Fibroblast of lung (primary cell): ENCODE measurements at places on chromosomes 2 and 18. TPM values are rescaled to one million over a fixed set of nuclear protein-coding genes. Genes with fewer than 3 reads are reported as not detected.

EFHD1 gene
- not detected in 2 replicates for total RNA-seq

- H3K27ac ChIP-seq = no peak overlapping the region
- DNase-seq = peak; percentile 20
- no peaks in the 10 kb centered on the region for H3K4me1 ChIP-seq
- no peaks in the 10 kb centered on the region for H3K27me3 ChIP-seq
Observed at GRCh38 chr2:162710287-162710890, 128.2 kb downstream of the KCNH7 start.

DNA sequence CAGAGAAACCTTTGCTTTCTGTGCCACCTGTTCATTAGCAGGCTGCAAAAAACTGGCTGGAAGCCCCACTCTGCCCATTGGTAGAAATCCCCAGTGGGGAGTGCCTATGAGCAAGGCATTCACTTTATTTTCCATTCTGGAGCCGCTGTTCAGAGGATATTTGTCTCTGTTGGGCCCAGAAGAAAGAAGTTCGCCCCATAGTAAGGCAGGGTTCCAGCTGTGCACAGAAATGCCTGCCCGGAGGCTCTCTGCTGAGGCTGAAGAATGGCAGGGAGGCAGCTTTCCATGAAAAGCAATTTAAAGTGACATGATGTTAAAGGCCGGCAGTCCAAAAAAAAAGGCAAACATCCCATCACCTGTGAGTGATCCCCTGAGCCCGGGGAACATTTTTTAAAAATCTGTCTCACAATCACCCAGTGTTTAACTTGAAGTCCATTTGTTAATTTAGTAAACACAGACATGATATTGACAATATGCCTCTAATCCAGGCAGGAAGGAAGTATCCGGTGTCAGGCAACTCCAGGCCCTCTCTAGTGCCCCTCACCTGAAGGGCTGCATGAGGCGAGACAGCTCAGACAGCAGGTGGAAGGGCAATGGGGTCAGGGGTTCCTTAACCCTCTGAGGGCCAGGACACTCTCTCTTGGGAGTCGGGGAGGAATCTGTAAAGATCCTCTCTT lies 265.1 kb upstream of the SIX2 start:
- DNase-seq = no peak
- no peaks in the 10 kb centered on the region for H3K36me3 ChIP-seq
- no peak overlapping the region for H3K4me3 ChIP-seq
- H3K4me1 ChIP-seq = no peaks in the 10 kb centered on the region
- peaks cover 7% of the 10 kb centered on the region for H3K27me3 ChIP-seq

DNA sequence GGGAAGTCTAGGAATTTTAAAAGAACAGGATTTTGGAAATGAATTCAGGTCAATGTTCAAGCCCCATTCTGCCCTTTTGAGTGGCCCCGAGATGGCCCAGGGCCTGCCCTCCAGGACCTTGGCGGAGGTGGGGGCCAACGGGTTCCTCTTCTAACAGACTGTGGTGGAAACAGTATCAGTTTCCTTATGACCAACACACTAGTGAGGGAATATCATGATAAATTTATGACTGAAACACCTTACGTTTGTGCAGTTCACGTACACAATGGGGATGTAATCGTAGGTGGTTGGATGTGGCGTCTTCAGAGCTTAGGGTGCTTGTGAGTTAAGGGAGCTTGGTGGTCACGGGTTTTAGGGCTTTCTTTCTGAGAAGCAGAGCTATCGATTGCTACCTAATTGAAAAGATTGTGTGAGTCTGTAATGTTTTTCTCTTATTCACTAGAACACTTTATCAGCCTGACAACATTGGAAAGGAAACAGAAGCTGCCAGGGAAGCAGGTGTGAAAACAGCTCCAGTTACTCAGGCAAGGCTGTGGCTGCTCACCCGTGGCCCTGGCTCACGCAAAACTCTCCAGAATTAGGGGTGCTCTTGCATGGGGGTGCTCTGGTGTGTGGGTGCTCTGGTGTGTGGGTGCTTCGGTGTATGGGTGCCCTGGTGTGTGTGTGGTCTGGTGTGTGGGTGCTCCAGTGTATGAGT lies 165.3 kb downstream of the SNTG2 start:
- no peaks in the 10 kb centered on the region for H3K36me3 ChIP-seq
- no peaks in the 10 kb centered on the region for H3K27me3 ChIP-seq
- no peak overlapping the region for H3K4me3 ChIP-seq
- no peak for DNase-seq

- peaks cover 50% of the 10 kb centered on the region for H3K27me3 ChIP-seq
- no peak overlapping the region for H3K4me3 ChIP-seq
- peak; percentile 62 for DNase-seq
- H3K36me3 ChIP-seq = no peaks in the 10 kb centered on the region
- no peaks in the 10 kb centered on the region for H3K4me1 ChIP-seq
Observed at GRCh38 chr2:104849618-104850141, 4.2 kb upstream of the POU3F3 start.

ARHGEF4 gene
- total RNA-seq = 0.83 and 1.5 TPM in 2 replicates

CCL20 gene
- total RNA-seq = not detected in 2 replicates

CROCC2 gene
- total RNA-seq = 0.33 and 0.51 TPM in 2 replicates

DQX1 gene
- not detected in 2 replicates for total RNA-seq

DNA sequence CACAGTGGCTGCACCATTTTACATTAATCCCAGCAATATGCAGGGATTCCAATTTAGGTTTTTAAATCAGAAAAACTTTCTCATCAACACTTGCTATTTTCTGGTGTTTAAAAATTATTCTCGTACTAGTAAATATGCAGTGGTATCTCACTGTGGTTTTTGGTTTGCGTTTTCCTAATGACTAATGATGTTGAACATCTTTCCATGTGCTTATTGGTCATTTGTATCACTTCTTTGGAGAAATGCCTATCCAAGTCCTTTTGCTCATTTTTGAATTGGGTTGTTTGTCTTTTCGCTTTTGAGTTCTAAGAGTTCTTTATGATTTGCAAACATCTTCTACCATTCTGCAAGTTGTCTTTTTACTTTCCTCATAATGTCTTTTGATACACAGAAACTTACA lies 62.1 kb upstream of the TCF7L1 start:
- no peak overlapping the region for H3K4me3 ChIP-seq
- no peak for DNase-seq
- no peaks in the 10 kb centered on the region for H3K36me3 ChIP-seq
- H3K27me3 ChIP-seq = peaks cover under 1% of the 10 kb centered on the region

DNA sequence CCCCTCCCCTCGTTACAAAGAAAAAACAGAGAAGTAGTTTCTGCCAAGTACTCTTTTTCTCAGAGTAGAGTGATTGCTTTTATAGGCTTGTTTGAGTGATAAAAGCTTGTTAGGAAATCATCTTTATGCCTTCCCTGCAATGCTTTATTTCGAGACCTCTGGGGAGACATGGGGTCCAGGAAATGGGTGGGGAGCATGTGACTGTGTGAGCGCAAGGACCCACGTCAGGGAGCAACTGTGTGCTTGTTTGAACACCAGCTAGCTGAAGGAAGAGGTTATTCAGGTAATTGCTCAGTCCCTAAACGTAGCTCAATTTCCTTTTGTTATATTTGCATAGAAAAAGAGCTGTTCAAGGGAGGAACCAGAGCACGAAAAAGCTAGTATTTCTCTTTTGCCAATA lies 187.3 kb downstream of the FAM210A start:
- no peak overlapping the region for H3K4me3 ChIP-seq
- H3K4me1 ChIP-seq = no peaks in the 10 kb centered on the region
- DNase-seq = no peak
- no peaks in the 10 kb centered on the region for H3K27me3 ChIP-seq

CFAP65 gene
- total RNA-seq = not detected in 2 replicates

ZAP70 gene
- not detected in 2 replicates for total RNA-seq

- H3K27me3 ChIP-seq = no peaks in the 10 kb centered on the region
- H3K4me3 ChIP-seq = no peak overlapping the region
- no peak overlapping the region for H3K27ac ChIP-seq
- DNase-seq = peak; percentile 90
- no peaks in the 10 kb centered on the region for H3K36me3 ChIP-seq
Observed at GRCh38 chr18:69617888-69618287, 217.2 kb downstream of the DOK6 start.

DNA sequence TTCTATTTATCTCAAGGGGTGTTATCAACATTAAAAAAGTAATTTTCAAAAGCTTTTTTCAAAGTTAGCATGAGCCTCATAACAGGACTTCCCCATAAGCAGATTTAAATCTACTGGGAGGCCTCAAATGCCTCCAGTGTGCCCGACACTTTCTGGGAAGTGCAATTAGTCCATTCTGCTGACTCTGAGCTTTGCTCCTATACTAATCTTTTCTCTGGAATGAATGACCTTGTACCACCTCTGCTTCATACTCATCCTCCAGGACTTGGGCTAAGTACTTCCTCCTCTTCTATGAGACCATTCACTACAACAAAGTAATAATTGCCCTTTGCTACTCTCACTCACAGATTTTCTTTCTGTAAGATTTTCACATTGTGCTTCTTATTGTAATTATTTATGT lies 111.1 kb downstream of the RIT2 start:
- no peaks in the 10 kb centered on the region for H3K4me1 ChIP-seq
- no peaks in the 10 kb centered on the region for H3K27me3 ChIP-seq
- H3K4me3 ChIP-seq = no peak overlapping the region
- no peaks in the 10 kb centered on the region for H3K36me3 ChIP-seq

DNA sequence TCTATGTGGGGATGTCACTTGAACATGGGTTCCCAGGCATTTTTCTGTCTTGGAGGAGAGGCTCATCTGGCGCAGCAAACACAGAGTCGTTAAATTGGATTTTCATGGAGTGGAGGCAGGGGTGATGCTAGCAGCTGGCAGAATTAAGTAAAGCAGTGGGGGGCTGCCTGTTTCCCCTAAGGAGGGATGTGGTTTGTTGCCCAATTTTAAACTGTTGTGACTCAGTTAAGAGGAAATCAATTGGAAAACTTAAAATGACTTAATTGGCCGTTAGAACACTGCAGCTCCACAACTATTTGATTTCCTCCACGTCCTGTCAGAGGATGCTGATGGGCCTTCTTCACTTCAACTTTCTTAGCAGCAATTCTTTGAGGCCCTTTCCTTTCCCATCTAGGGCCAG lies 354.1 kb upstream of the ATP5MC3 start:
- H3K27me3 ChIP-seq = no peaks in the 10 kb centered on the region
- no peak for DNase-seq
- no peak overlapping the region for H3K27ac ChIP-seq
- no peaks in the 10 kb centered on the region for H3K36me3 ChIP-seq

- H3K4me1 ChIP-seq = peaks cover 4% of the 10 kb centered on the region
- no peak overlapping the region for H3K4me3 ChIP-seq
- DNase-seq = no peak
Observed at GRCh38 chr18:8807488-8807805, 102.1 kb downstream of the MTCL1 start.

DNA sequence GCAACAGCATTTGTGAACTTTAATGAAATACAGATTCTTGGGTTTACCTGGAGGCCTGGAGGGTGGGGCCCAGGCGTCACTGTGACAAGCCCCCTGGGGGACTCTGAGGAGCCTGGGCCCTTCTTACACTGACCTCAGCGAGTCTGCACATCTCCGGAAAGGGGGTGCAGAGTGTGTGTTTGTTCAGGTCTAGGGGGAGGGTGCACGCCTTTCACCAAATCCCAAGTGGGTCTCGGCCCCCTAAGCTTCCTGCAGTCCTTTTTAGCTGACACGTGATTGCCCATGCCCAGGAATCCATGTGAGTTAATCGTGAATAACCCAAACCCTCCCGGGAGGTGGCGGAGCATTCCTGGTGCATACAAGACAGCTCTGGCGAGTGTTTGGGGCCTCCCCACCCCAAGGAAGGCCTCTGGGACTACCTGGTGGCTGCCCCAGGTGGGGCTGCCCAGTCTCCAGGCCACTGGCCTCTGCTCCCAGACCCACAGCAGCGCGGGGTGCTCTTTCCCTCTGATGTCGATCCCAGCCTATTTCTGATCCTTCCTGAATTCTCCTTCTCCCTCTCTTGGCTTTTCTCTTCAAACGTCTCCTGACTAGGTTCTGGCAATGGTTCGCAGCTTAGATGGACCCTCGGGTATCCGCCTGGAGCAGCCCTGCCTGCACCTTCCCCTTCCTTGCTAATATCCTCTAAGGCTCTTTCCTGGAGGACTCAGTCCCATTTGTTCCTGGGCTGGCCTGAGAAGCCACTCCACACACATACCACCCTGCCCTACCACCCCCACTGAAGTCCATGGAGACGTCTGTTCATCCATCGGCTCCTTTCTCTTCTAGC lies 10.0 kb downstream of the NGEF start:
- H3K4me3 ChIP-seq = no peak overlapping the region
- H3K27me3 ChIP-seq = peaks cover 5% of the 10 kb centered on the region
- H3K4me1 ChIP-seq = no peaks in the 10 kb centered on the region
- no peaks in the 10 kb centered on the region for H3K36me3 ChIP-seq
- H3K27ac ChIP-seq = no peak overlapping the region
- no peak for DNase-seq

- H3K4me1 ChIP-seq = no peaks in the 10 kb centered on the region
- no peaks in the 10 kb centered on the region for H3K27me3 ChIP-seq
- H3K36me3 ChIP-seq = no peaks in the 10 kb centered on the region
- peak; percentile 24 for DNase-seq
- no peak overlapping the region for H3K27ac ChIP-seq
Observed at GRCh38 chr2:133710613-133711012, 142.3 kb upstream of the NCKAP5 start.

ELOA2 gene
- total RNA-seq = not detected in 2 replicates

KCNG3 gene
- total RNA-seq = under 0.01 TPM in 1 of 2 replicates, not detected in the other

ESPNL gene
- total RNA-seq = 1.3 and 2.8 TPM in 2 replicates

DNA sequence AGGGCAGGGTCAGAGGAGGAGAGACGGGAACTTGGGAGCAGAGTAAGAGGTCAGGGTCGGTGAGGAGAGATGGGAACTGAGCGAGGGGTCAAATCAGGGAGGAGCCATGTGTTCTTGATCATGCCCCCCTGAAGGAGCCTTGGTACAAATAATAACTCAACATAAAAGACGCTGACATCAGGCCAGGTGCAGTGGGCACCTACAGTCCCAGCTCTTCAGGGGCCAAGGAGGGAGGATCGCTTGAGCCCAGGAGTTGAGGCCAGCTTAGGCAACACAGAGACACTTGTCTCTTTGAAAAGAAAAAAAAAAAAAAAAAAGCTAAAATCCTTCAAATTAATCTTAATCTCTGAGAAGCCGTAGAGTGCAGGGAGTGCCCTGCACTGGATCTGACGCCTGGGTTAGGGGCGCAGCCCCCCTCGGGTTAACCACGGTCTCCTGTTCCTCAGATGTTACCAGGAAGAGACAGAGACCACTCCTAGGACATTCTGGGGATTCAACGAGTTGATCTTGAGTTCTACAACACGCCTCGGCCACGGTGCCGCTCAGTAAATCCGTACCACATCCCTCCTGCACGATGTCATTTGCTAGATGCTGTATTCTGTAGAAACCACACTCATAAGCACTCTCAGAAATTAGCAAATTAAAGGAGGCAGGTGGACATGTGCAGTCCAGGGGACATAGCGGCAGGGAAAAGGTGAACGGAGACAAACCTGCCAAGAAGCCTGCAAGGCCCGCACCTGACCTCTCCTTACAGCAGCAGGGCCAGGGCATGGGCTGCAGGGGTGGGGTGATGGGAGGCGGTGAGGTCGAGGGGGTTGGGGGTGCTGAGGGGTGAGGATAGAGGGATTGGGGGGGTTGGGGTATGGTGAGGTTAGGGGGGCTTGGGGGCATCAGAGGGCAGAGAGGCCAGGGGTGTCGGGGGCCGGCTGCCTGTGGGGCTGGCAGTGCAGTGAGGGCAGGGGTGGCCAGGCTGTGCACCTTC lies 29.2 kb downstream of the SLC66A2 start:
- no peak overlapping the region for H3K4me3 ChIP-seq
- H3K27me3 ChIP-seq = no peaks in the 10 kb centered on the region
- peaks cover 7% of the 10 kb centered on the region for H3K36me3 ChIP-seq
- no peak for DNase-seq
- H3K27ac ChIP-seq = no peak overlapping the region

RAPH1 gene
- total RNA-seq = 15.4 and 21.1 TPM in 2 replicates

FBXO15 gene
- total RNA-seq = 0.77 and 0.83 TPM in 2 replicates

SERPINB2 gene
- 3.9 and 12.1 TPM in 2 replicates for total RNA-seq
